SHP77 treated with DMSO at 0.1 percent for 48 hours (cell line): ENCODE measurements at places on chromosomes 11 and 22.

GRCh38 chr22:27833803-27834202, 32.2 kb upstream of the MN1 start:
- DNase-seq, result no peak

DNA sequence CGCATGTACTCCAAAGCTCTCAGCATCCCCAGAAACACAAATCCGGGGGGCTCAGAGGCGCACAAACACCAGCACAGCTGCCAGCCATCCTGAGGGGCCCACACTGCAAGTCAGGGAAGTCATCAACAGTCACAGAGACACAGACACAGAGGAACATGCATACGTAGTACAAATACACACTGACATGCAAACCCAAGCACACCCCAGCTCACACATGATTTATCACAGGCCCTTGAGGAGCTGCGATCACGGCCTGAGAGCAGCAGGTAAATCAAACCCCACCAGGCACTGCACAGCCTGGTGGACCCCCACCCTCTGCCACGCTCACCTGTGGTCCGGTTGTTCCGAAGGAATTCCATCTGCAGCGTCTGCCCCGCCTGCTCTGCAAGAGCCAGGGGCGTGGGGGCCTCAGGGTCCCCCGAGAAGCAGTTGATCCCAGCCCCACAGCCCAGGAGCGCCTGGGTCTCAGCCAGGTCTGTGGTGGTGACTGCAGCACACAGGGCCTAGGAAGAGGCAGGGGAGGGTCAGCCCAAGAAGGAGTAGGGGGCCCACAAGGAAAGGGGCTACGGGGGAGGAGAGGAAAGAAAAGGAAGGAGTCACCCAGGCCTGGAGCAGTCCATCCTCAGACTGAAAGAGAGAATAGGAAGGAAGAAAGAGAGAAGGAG, 28.5 kb upstream of the PDE2A start:
- DNase-seq, result no peak

- no peak for DNase-seq
These were observed 10.9 kb downstream of the MS4A6A start for GRCh38 chr11:60172011-60172410.

GRCh38 chr11:72584293-72584938, 89.8 kb downstream of the PDE2A start:
- DNase-seq, result no peak

DNA sequence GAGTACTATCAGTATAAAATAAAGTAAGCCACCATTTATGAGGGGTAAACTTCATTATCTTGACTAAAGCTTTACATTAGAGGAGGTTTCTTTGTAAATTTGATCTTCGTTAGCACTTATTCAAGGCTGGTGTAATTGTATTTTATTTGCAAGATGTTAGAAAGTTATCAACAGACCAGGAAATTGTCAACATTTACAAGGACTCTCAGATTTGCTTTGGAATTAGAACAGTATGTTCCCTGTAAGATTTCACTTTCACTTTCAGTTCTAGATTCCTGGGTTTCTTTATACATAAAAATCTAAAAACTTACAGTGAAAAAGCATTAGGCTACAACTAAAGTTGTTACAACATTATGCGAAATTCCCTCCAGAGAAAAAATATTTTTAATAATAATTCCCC, 4.6 kb upstream of the BIRC3 start:
- DNase-seq, result no peak

GRCh38 chr11:17014833-17015626, 816 bp upstream of the PLEKHA7 start:
- DNase-seq, result no peak

GRCh38 chr22:27270818-27271510, 530.6 kb downstream of the MN1 start:
- no peak for DNase-seq

DNA sequence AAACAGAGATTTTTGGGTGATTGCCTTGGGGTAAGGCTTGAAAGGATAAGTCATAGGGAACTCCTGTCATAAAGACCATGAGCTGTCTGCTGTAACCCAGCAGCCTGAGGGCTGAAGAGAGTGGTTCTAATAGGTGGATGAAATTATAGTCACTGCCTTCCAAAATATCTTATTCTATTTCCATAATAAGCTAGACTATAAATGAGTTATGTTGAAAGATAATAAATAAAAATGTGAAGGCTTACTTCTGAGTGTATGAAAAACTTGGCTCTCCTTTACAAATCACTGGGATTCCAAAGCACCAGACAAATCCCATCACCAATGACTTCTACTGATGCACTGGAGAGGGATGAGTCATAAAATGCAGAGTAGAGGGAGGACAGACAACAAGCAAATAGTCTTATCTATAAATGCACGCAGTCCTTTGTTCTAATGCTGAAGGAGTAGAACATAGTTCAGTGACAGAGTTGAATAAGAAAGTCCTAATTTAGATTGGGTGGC, 775.0 kb upstream of the LRRC4C start:
- DNase-seq, result no peak

DNA sequence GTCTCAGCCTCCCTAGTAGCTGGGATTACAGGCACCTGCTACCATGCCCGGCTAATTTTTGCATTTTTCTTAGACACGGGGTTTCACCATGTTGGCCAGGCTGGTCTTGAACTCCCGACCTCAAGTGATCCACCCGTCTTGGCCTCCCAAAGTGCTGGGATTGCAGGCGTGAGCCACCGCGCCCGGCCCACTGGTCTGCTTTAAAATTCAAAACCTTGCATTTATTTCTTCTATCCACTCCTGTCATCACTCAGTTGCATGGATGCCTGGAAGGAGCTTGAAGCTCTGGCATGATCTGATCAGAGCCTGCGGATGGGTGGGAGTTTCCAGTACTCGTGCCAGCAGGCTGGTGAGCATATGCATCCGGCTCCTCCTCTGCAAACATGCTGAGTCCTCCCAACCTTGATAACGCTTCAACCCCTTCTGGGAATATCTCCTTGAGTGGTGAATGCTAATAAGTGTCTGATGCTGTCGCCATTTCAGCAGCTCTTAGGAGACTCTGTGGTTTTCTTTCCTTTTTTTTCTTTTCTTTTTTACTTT, 39.6 kb downstream of the UBASH3B start:
- no peak for DNase-seq

DNA sequence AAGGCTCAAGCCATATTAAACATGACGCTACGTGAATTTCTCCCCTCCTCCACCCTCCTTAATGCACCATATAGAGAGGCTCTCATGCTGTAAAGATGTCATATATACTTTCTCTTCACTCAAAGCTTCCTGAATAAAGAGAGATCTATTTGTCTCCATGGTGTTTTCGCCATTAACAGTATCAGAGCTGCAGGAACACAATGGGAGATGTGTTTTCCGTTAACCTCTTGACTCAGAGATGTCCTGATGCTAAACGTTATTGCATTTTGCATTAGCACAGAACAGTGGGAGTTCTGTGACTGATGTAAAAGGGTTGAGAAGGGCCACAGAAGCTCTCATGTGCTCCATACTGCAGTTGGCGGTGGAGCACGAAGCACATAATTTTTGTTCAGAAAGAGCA, 25.7 kb upstream of the BLID start:
- DNase-seq, result no peak

GRCh38 chr22:19765477-19766239, 5.1 kb downstream of the TBX1 start:
- no peak for DNase-seq

GRCh38 chr11:132691848-132692550, 840.3 kb downstream of the OPCML start:
- no peak for DNase-seq

GRCh38 chr11:2120359-2121100, 18.7 kb downstream of the IGF2 start:
- DNase-seq, result no peak

DNA sequence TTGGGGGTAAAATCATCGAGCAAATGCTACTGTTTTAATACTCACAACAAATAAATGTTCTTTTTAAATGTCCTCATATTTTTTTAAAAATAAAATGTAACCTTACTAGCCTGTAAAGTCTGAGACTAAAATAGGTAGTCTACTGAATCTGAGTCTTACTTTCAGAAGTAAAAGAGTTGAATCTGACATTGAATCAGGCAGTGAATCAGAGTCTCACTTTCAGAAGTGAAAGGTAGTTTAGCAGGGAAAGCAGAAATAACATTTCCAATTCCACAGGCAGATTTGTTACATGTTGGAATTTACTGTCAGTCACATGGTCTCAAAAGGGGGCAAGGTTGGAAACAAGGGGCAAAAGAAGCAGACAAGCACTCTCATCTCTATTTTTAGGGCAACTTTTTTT, 143.0 kb downstream of the ELP4 start:
- no peak for DNase-seq

GRCh38 chr11:19502691-19503253, 209.9 kb upstream of the NAV2 start:
- DNase-seq, result no peak

- DNase-seq, result no peak
These were observed 942 bp upstream of the TSPAN18 start for GRCh38 chr11:44725757-44726282.

- DNase-seq, result no peak
These were observed 43.9 kb downstream of the PDE2A start for GRCh38 chr11:72630104-72630852.
